CD4-positive, CD25-positive, alpha-beta regulatory T cell (primary cell): ENCODE measurements at places on chromosomes 3 and 15.
A peak's percentile ranks its signal among the peaks of the same experiment; 100 is the strongest.

- DNase-seq: no peak
Measured at GRCh38 chr15:57320631-57321220, 55.6 kb upstream of the CGNL1 start.

GRCh38 chr3:88142094-88142624, 7.6 kb upstream of the C3orf38 start:
- peak; percentile 51 for DNase-seq

DNA sequence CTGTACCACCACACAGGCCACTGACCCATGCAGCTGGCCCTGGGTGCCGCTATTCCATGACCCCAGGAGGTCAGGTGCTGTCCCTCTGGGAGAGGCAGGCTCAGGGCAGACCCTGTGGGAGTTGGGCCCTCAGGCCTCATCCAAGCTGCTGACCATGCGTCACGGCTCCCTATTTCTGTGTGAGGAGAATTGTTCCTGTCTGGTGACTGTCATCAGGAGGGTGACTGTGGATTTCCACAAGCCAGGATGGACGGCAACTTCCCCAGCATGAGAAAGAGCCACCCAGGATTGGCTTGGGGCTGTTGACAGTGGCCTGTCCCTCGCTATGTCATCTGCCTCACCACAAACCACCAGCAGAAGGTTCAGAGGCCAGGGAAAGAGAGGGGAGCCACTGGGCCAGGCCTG, 41.4 kb downstream of the ZDHHC19 start:
- DNase-seq: no peak

GRCh38 chr3:185716436-185717108, 108.3 kb downstream of the IGF2BP2 start:
- DNase-seq: no peak

DNA sequence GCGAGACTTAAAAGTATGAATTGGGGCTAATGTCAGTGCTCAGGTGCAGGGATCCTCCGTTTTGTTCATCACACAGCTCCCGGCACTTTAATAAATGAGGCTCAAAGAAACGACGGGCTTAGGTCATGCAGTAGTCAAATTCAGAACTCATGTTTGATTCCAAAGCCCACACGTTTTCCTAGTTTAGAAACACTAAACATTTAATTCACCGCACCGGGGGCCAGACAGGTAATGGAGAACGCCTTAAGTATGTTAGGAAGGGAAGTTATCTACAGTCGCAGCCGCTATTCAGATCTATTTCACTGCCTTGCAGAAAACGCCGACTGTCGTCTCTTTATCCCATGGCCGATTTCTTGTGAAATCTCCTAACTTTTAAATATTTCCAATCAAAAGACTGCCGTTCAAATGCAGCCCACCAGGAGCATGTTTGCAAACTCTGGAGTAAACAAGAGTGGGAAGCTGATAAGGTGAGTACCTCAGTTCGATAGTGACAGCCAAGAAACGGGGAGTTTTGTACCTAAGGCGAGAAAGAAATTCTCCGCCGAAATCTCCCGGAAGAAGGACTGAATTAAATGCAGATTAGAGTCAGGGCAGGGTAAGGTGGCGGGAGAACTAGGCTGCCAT, 569 bp downstream of the HIGD2B start:
- DNase-seq: no peak

DNA sequence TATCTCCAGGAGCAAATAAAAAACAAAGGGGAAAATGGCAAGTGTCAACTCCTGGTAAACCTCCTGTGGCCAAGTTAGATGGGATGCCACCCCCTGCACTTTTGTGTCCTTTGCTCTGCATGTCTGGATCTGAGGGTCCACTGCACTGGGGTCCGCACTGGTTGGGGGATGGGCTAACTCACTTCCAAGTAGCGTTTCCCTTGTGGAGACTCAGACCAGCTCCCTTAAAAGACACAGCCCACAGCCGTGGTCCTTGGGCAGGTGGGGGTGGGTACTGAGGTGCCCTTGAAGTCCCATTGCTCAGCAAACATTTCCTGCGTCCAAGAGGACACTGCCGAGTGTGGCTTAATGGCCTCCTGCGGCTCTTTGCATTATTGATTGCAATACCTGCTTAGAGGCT, 188.2 kb downstream of the MEGF11 start:
- DNase-seq: no peak

DNA sequence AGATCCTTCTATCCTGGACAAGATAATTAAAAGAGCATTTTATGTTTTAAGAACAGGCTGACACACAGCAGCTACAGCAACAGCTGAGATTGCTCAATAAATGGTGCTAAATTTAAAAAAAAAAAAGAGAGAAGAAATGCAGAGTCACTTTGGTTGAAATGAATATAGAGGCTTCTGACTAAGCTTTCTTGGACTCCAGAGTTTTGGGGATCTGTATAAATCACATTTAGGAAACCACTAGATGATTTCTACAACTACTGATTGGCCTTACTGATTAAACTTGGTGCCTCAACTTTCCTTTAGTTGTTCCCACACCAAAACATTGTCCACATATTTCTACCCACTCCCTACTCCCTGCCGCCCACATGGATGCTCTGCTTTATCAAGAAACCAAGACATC, 132.9 kb upstream of the ZBTB20 start:
- no peak for DNase-seq

GRCh38 chr15:37249249-37249648, 148.9 kb upstream of the MEIS2 start:
- no peak for DNase-seq

- DNase-seq: no peak
Measured at GRCh38 chr15:63530235-63530634, 25.8 kb downstream of the USP3 start.

- no peak for DNase-seq
Measured at GRCh38 chr3:32045091-32045915, 61.1 kb upstream of the GPD1L start.

DNA sequence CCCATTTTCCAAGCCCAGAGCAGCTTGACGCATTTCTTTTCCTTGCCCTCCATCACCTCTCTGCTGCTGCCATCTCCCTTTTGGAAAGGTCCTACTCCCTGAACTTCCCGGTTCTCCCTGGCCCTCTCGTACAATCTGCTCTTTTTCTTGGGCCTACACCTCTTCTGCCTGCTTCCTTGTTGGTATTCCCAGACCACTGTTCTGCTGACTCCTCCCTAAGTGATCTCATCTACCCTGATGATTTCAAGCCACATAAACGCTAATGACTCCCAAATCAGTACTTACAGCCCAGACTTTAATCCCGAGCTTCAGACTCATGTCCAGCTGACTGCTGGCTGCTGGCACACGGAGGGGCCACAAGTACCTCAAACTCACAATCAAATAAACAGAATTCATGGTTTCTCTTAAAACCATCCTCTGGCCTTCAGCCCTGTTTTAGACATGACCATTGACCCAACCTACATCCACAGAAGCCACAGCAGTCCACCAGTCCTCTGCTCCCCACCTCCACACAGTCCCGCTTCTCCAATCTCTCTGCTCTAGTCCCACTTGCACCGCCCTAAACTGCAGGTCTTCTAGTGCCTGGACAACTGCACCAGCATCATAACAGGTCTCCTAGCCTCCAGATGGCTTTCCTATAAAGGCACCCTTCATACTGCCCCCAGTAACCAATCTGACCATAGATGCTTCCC, 57.6 kb downstream of the AAGAB start:
- no peak for DNase-seq

DNA sequence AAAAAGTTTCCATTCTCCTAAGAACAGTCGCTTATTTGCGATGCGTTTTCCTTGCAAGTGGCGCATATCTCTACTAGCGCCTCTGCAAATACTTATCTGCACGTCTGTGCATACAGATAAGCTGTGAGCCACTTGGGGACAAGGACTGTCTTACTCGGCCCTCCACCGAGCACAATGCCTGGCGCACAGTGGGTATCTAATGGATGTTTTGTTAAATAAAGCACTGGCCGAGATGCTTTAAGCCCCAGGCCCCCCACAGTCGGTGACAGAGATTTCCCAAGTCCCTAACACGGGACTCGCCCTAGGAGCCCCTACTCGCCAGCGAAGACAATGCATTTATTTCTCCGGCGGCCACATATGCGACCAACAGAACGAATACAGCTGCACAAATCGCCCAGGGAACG, 503 bp downstream of the HLTF start:
- no peak for DNase-seq

DNA sequence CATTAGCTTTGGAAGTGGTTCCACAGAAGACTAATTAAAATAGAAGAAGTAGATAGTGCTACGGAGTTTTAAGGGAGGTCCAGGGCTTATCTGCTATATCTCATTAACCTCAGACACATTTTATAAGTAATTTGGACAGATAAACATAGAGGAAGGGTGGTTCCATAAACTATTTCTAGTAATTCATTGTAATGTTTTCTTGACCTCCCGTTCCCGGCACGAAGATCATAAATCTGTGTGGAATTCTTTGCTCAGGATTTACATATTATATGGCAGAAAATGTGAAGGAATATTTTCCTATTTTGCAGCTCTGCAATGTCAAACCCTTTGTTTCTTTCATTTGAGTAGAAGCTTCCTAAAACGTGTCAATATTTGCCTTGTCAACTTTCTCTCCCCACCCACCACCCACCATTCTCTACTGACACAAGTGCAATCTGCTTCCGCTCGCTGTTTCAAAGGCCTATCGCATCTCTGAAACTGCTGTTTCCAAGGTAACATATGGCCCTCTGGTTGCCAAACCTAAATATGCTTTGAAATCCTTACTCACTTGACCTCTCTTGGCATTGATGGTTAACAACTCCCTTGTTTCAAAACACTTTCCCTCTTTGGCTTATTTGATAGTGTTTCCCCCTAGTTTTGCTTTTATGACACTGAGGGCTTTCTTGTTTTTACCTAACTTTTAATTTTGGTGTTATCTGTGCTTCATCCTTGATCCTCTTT, 21.4 kb upstream of the PLSCR5 start:
- DNase-seq: no peak

DNA sequence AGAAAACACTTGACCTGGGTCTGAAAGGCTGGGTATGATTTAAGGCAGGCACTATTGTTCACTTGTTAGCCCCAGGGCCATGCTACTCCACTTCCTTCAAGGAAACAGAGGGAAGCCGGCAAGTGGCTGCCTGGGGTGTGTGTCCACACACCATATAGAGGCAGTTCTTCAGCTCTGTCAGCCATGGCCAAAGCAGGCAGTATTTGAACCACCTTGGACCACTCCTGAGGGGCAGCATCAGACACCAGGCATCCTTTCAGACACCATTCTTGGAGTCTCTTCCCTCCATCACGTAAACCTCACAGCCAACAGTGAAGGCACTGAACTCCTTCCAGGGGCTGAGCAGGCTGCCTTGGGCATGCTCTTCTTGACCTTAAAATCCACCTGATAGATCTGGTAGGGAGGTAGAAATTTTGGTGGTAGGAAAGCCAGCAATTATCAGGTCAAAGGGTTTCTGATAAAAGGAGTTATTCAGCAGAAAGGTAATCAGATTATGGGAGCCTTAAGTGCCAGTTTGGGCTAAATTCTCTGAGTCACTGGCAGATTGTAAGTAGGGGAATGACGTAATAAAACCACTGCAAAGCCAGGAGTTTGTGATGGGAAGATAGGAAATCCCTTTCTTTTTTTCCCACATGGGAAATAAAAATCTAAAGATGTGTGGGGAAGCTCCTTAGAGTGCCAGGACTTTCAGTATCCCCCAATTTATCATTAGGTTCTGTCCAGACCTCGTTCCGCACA, 20.2 kb downstream of the TGFBR2 start:
- no peak for DNase-seq

DNA sequence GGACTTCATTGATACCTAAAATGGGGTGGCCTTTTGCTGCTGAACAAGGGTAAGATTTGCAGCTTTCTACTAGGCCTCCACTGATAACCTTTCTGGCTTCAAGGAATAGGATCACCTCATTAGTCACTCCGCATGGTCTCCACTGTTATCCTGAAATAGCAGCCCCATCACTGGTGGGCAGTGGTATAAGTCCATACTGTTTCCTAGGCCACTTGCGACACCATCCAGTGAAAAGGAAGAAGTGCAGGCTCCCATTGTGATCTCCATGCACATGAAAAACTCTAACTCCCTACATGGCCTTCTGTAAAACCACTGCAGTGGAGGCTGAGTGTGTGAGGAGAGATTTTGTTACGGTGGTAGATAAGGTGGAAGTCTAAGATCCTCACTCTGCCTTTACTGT, 1455.9 kb downstream of the SI start:
- no peak for DNase-seq

GRCh38 chr3:127566833-127567232, 23.7 kb downstream of the TPRA1 start:
- no peak for DNase-seq

GRCh38 chr3:33392703-33393125, 47.5 kb downstream of the UBP1 start:
- DNase-seq: no peak

GRCh38 chr15:55742927-55743728, at the start of gene PRTG:
PRTG (minus strand) TSS chr15:55743152; CDS start chr15:55742931, 221 bp downstream.
- DNase-seq: no peak

DNA sequence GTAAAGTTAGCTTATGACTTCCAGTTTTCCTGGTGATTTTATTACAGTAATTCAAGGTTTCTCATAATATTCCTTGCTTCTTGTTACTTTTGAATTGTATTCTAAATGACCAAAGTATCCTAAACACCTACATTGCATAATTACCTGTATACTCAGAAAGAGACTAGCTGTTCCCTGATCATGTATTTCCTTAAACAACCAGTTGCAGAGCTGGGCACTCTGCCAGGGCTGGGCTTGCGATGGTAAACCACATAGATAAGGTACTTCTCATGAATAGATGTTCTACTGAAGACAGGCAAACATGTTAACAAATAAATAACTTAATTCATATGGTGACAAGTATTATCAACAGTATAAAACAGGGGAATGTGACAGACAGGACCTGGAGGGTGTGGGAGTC, 142.3 kb upstream of the WNT5A start:
- DNase-seq: no peak

GRCh38 chr3:183762304-183762703, 63.1 kb downstream of the MAP6D1 start:
- no peak for DNase-seq

GRCh38 chr3:102089904-102090720, 240.8 kb downstream of the NFKBIZ start:
- DNase-seq: no peak

- DNase-seq: no peak
Measured at GRCh38 chr3:144375088-144375487, 403.5 kb downstream of the DIPK2A start.

GRCh38 chr15:30023798-30024295, 58.9 kb upstream of the GOLGA8J start:
- no peak for DNase-seq

DNA sequence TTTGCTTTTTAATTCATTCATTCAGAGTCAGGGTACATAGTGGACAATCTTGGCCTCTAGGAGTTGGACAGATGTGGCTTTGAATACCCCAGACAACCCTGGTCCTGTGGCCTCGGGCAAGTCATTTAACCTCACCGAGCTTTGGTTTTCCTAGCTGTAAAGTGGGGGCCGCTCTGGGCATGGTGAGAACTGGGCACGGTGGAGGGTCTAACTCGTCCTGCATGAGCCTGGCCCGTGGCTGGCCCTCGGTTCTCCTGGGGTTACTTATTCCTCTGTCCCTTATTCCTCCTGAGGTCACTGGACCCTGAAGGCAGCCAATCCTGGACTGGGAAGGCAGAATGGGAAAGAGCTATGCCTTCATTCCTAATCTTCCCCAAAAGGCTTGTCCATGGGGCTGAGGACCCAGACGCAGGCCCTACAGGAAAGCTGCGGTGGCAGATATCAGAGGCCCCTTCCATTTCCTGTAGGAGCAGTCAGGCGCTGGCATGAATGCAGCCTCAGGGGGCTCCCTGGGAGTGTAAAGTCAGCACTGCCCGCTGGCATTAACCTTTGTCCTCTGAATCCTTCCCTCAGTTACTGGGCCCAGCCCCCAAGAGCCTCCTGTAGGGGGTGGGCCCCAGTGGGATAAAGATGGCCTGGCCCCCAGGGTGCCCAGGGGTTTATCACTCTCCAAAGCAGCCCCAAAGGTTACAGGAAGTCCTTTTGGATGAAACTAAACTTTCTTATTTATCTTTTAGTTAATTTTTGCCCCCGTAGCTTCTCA, 17.9 kb upstream of the SEC13 start:
- no peak for DNase-seq
